ENCODE measurements at places on chromosomes 11 and 22.

GRCh38 chr11:123390146-123390545, 39.9 kb upstream of the GRAMD1B start:
- no peak for DNase-seq

GRCh38 chr11:123054301-123055065, 7.5 kb downstream of the HSPA8 start:
- peak; percentile 49 for DNase-seq

DNA sequence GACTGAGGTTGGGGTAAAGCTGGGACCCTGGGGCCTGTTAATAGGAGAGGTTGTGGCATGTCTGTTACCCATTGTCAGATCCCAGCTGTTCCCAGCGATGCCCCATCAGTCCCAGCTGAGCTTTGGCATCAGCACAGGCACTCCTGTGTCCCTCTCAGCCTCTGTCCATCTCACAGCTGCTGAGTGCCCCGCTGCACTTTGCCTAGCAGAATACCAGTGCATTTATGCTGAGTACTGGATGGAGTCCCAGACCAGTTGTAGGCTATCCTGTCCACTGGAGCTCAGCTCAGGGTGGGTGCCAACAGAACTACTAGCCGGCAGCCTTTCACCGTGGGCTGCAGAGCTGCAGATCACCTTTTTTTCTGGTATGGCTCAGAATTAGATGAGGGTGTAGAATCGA, 9.9 kb downstream of the FXYD6 start:
- no peak for DNase-seq

- DNase-seq, result no peak
These were observed 109.8 kb downstream of the ZBTB16 start for GRCh38 chr11:114169321-114169749.

DNA sequence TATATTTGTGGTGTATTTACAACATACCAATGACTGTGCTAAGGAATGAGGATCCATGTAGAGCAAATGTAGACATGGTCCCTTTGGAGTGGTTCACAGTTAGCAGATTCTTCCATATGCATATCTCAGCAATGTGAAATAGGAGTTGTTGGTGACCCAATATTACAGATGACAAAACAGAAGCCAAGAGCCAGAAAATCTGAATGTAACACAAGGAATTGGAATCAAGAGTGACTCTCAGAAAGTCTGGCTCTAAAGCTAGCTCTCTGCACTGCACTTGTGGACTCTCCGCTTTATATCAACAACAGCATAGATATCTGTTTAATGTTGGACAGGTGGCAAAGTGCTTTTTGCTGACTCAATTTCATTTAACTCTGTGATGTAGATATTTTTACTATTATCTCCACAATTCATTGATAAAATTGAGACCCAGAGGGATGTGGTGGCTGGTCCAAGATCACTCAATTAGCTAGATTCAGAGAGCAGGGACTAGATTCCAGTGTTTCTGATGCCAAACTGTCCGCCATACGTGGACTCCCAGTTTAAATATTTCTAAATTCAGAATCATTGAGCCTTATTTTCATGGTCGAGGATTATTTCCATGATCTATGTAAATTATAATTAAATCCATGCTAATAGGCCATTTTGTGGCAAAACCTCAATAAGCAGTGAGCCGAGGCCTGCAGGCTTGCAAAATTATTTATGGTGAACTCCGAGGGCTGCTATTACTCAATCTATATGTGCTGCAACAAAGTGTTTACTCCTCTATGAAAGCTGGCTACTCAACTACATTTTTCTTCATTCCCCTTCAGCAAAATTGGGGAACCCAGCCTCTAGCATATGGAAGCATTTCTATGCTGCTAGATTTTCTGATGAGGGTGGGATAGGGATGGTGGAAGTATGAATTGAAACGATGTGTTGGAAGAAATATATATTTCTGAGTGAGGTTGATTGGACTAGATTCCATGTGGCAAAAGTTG, 21.1 kb upstream of the TENM4 start:
- no peak for DNase-seq

DNA sequence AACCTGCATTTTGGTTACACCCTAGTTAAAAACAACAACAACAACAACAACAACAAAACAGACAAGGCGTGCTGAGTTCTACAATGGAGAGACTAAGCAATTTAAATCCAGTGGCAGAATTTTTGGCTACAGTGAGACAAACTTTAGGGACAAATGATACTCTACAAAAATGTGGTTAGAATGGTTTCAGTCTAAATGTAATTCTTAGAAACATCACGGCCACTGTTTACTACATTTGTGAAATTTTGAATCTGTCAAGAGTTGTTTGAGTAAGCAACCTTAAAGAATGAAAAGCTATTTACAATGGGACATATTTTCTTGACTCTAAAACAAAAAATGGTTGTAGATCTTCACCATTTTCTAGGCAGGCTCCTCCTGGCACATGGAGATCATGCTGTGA, 259.4 kb downstream of the SWAP70 start:
- DNase-seq, result no peak

DNA sequence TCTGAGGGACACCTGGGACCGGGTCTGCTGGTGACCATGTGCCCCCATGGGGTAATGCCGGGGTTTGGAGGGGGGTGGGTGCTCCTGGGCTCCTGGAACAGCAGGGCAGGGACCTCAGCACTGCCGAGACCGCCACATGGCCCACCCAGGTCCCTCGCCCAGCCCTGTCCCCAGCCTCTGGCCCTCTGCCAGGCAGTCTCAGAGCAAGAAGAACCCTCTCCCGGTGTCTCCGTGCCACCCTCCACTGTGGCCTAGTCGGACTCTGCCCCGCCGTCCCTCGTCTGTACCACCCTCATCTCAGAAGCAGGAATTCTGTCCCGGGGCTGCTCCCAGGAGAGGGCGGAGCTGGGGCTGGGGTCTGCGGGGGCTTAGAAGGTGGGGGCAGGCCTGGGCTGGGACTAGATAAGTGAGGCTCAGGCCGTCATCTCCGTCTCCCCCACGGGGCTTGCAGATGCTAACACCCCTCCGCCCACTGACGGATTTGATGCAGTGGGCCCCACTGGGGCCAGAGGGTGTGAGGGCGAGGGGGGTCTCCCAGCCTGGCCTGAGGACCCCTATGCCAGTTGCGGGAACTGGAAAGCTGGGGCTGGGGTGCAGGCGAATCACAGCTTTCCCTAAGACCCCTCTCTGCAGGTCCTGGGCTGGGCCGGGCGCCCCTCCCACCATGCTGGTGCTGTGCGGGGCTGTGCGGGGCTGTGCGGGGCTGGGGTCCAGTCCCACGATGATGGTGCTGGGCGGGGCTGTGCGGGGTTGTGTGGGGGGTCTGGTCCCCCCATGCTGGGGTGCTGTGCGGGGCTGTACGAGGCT, 1.1 kb downstream of the MUC5AC start:
- no peak for DNase-seq

- no peak for DNase-seq
These were observed 12.7 kb downstream of the PAAF1 start for GRCh38 chr11:73889536-73889935.

DNA sequence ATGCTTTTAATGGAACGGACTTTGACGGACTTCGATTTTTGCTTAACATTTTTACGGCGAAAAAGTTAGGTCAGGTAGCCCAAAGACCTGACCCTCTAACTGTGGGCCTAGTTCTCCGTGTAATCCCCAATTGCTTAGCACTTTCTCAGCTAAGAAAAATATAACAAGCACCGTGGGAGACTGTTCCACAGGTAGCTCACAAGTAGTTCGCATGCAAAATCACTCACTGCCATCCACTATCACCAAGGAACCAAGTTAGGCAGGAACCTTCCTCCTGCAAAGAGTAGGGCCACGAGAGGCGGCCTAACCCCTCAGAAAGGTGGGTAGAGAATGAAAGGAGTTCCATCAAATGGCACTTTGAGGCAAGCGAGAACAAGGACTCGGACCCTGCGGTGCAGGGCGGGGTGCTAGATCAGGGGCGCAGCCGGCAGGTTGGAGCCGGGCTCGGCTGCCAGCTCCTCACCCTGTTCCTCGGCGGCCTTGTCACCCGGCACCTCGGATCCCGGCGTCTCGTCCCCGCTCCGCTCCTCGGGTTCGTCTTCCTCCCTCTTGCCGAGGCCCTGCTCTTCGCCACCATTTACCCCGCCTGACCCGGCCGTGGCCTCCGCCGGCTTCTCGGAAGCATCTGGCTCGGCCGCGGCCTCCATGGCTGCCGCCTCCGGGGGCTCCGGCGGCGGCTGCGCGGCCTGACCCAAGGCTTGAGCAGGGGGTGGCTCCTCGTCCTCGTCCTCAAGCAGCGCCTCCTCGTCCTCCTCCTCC, 922 bp downstream of the HNRNPUL2 start:
- peak; percentile 35 for DNase-seq

- DNase-seq, result no peak
These were observed 53.9 kb downstream of the FLI1 start for GRCh38 chr11:128747728-128748148.

DNA sequence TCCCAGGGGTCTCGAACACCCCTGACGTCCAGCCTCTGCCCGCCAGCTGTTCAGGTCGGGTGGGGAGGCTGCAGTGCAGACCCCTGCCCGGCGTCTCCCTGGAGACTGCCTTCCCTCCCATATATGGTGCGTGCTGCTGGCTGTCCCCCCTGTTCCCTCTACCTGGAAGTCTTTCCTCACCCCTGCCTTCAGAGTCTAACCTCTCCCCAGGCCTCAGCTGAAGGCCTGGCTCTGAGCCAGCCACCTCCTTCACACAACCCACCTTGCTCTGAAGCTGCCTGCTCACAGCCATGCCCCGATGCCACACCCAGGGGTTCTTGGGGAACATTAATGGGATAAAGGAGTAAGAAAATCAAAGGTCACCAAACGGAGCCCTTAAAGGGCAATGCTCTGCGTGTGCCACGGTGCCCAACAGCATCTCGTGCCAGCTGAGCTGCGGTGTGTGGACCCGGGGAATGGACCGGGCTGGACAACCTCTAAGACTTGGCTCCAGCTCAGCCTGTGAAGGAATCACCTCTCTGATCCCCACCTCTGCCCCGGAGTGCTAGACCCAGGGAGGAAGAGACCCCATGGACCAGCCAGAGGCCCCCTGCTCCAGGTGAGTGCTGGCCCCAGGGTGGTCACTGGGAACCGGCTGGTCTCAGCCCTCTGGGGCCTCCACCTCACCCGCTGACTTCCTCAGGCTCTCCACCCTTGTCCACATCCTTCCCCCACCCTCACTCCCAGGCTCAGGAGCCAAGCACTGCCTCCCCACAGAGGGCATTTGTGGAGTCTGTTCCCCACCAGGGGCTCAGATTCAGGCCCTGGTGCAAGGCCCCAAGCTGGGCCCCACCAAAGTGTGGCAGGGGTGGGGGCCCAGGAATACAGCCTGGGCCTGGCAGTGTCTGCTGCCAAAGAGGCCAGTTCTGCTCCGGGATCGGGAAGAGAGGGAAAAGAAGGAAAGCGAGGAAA, at the start of gene NLRP6:
Gene NLRP6 (plus strand): TSS at position 407 of the 951 bp plus-strand sequence. CDS start 163 bp downstream, at position 570.
- no peak for DNase-seq

- DNase-seq, result no peak
These were observed 58.4 kb downstream of the DGCR2 start for GRCh38 chr22:19063581-19064353.

- no peak for DNase-seq
These were observed 14.3 kb downstream of the MUC5B start for GRCh38 chr11:1237128-1237580.

Measured in DND-41 (cell line).